ENCODE measurements at places on chromosomes 11 and 22.

GRCh38 chr22:42431401-42432019 lies 693 bp downstream of the NFAM1 start:
- DNase-seq: no peak

- no peak for DNase-seq
These were observed 35.8 kb downstream of the DGCR2 start for GRCh38 chr22:19086417-19086816.

DNA sequence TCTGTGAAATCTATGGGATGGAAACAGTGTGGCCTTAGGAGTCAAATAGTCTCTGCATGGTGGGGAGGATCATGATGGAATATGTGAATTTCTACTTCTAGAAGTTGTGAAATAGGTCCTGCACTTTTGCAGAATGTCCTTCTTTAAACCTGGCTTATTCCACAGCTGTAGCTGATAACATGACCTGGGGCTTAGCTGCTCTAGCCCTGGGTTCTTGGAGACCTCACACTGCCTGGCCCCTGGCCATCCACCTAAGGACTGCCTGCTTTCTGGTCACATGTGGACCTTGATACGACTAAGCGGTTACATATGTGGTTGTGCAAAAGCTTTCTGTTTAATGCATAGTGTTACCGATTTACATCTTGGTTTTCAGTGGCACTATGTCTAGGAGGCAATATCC lies 88.2 kb downstream of the SWAP70 start:
- no peak for DNase-seq

GRCh38 chr22:47419239-47419638 lies 656.8 kb downstream of the TBC1D22A start:
- DNase-seq: no peak

DNA sequence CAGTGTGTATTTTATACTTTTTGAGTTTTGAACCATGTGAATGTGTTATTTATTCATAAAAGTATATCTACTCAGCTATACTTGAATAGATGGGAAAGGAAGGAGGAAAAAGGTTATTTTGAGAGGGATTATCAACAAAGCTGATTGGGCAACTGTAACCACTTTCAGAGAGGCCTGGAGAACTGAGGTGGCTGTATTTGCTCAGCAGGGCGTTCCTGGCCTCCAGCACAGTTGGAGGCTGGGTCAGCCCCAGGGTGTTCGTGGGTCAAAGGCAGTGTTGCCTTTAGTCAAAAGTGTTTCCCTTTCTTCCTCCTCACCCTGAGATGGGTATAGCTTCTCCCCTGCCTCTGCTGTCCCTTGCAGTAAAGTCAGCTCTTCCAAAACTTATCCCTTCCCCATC lies 26.7 kb downstream of the ASCC2 start:
- no peak for DNase-seq

DNA sequence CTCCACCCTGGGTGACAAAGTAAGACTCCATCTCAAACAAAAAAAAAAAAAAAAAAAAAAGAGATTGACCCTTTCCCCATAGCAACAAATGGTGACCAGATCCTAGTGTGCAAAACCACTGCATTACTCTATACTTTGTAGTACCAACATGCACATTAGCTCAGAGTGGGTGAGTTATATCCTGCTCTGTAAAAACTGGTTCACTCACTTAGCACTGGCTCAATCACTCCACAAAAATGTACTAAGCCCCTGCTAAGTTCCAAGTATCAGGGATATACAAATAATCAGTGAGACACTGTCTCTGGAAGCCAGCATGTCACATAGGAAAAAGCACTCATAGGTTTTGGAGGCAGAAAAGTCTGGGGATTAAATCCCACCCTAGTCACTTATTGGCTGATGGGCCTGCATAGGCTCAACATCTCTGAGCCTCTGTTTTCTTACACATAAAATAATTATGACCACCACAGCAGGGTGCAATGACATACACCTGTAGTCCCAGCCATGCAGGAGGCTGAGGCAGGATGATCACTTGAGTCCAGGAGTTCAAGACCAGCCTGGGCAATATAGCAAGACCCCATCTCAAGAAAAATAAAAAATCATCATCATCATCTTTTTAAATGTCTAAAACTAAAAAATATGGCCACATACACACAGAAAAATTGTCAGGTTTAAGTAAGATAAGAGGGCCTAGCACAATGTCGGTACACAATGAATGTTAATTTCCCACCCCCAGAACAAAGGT lies 11.9 kb downstream of the FAM168A start:
- DNase-seq: no peak

- no peak for DNase-seq
These were observed 17.5 kb upstream of the ACCSL start for GRCh38 chr11:44029977-44030911.

GRCh38 chr11:94002226-94002625 lies 18.9 kb upstream of the HEPHL1 start:
- DNase-seq: no peak

DNA sequence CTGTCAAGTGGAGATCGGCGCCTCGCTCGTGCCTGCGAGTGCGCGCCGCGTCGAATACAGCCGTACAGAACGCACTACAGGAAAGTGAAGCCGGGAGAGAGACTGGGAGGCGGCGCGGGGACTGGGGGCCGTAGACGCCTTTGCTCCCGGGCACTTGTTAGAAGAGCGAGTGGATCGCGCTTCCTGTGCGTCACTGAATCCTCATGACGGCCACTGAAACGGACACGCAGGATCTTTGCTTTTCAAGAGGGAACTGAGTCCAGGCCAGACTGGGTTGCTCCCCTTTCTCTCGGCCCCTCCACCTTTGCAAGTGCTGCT lies 314 bp downstream of the RIC8A start:
- DNase-seq: no peak

GRCh38 chr11:102138223-102138622 lies 28.0 kb downstream of the YAP1 start:
- no peak for DNase-seq

GRCh38 chr22:27065279-27065678 lies 407.9 kb downstream of the MIAT start:
- no peak for DNase-seq

DNA sequence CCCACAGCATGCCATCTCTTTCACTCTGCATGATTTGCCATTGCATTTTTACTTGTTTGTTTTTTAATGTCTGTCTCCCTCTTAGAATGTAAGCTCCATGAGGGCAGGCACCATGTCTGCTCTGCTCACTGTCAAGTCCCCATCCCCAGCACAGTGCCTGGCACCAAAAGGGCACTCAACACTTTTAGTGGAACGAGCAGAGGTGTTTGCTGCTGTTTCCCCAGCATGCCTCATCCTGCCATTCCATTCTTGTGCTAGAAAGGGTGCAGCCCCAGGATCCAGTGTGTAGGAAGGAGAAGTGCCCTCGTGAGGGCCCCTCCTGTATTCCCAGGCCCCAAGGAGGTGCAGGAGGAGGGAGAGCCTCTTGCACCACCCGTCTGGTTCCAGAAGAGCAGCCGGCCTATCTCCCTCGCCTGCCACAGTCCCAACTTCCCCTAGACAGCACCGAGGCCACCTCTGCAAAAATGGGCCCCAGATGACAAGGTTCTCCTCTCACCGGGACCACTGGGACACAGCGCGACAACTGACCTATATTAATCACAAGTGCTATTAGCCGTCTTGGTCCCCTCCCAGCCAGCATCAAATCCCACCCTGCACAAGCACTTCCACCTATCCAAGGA lies 33.3 kb upstream of the CACNG2 start:
- no peak for DNase-seq

DNA sequence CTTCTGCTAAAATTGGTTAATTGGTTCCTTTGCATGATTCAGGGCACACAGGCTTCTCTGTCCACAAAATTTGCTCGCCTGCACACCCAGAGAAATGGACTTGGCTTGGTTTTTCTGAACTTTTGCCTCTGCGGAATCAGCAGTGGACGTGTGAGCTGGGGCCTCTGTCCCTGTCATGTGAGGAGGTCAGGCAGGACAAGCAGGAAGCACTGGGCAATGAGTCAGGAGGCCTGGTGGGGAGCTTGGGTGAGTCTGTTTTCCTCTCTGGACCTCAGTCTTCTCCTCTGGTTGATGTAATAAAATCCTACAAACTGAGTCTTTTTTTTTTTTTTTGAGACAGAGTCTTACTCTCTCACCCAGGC lies 10.4 kb upstream of the CELSR1 start:
- no peak for DNase-seq

GRCh38 chr22:41935015-41935351 lies 8.4 kb upstream of the TNFRSF13C start:
- no peak for DNase-seq

DNA sequence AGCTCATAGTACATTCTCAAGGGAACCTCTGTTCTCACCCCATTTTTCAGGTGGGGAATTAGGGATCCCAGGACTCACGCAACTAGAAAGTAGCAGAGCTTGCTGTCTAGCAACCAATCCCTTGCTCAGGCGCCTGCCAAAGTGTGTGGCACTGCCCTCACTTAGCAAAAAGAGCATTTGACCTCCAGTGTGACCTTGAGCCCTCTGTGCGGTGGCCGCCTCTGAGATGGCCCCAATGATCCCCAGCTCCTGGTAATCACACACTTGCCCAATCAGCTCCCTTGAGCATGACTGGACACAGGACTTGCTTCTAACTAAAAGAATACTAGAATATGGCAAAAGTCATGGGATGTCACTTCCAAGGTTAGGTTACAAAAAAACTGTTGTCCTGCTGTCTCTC lies 2.6 kb upstream of the LGALS2 start:
- no peak for DNase-seq

DNA sequence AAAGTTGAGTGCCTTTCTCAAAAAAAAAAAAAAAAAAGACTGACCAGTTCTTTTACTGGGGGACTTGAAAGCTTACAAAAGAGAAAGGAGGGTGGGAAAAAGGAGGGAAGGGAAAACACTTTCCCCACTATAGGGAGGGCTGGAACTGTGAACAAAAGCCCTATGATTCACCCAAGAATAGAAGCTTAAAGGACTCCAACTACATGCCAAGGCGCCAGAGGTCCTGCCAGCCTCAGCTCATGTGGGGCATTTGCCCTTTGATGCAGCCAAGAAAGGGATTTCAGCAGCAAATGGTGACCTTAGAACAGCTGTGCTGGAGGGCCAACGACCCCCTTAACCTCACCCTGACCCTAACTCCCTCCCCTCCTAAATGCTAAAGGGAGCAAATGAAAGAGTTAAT lies 160.0 kb downstream of the NTM start:
- DNase-seq: no peak

- DNase-seq: no peak
These were observed 4.5 kb upstream of the KCTD17 start for GRCh38 chr22:37047006-37047405.

- DNase-seq: peak; percentile 61
These were observed 7.2 kb upstream of the PLXNB2 start for GRCh38 chr22:50314455-50315288.

GRCh38 chr22:19879246-19879570 lies 24.5 kb upstream of the GNB1L start:
- DNase-seq: no peak

GRCh38 chr11:134521001-134521400 lies 109.0 kb upstream of the B3GAT1 start:
- no peak for DNase-seq

DNA sequence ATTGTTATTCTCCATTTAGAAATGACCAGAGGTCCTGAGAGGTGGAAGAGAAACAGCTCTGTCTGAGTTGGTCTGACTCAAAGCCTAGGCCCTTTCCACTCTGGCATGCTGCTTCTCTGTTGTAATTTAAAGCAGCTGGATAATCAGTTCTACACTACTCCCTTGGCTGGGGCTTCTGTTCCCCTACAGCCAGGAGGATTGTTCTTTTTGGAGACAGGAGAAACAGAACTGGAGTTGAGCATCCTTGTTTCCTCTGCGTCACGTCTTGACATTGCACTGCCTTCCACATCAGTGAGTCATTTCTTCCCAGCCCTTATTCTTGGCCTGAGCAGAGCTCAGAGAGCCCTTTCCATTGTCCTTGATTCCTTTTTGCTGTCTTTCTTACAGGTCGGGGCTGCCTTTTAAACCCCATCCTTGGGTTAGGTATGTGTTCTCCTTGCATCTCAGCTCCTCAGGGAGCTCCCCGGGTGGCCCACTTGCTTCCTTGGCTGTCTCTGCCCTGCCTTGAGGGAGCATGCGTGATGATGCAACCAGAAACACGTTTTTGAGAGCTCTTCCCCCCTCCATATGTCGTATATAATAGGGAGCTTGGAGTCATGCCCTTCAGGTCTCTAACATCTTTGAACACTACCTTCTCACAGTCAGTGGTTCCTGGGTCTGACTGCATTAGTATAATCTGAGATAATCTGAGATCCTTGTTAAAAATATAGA lies 35.7 kb downstream of the CYB5R2 start:
- no peak for DNase-seq

DNA sequence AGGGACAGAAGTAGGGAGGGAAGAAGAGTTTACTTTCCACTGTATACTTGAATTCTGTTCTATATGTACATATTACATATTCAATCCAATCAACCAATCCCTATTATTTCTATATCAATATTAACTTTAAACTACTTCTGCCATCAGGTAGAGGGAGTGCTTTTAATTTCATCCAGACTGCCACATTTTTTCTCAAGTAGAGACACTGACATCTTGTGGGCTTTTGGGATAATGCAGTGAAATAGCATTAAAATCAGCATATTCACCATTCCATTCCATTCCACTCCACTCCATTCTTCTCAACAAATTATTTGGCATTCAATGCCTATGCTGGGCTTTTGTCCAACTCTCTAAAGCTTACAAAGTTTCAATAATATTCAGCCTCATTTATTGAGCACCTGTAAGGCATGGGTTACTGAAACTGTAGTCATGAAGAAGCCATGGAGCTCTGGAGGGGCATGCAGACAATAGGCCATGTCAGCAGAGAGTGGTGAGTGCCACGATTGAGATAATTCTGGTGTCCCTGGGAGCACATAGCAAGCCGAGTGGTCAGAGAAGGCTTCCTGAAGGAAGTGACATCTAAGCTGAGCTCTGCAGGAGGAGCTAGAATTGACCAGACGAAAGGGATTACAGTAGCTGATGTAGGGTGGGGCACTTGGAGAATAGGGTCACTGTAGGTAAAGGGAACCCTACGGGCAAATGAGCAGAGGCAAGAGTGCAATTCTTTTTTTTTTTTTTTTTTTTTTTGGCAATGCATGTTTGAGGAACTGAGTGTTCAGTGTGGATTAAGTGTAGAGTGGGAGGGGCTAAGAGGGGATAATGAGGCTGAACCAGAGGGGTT lies 12.8 kb upstream of the CLPB start:
- DNase-seq: no peak

DNA sequence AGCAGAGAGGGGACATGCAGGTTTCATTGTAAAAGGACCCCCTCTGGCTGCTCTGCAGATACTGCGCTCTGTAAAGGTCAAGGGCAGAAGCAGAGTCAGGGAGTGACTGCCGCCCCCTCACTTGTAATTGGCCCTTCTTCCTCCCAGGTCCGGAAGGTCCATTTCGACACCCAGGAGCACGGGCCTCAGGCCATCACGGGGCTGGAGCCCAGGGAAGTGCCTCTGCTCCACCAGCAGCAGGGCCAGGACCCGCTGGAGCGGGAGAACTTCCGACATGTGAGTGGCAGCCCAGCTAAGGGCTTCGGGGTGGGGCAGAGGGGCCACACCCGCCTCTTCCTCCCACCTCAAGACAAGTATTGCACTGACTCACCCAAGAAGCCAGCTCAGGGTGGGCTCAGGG lies 24.0 kb upstream of the LRRC10B start:
- no peak for DNase-seq

Measured in activated CD4-positive, alpha-beta T cell treated with anti-CD3 and anti-CD28 coated beads for 4 hours (primary cell).